SK-N-MC (cell line): ENCODE measurements at places on chromosomes 5 and 9.

DNA sequence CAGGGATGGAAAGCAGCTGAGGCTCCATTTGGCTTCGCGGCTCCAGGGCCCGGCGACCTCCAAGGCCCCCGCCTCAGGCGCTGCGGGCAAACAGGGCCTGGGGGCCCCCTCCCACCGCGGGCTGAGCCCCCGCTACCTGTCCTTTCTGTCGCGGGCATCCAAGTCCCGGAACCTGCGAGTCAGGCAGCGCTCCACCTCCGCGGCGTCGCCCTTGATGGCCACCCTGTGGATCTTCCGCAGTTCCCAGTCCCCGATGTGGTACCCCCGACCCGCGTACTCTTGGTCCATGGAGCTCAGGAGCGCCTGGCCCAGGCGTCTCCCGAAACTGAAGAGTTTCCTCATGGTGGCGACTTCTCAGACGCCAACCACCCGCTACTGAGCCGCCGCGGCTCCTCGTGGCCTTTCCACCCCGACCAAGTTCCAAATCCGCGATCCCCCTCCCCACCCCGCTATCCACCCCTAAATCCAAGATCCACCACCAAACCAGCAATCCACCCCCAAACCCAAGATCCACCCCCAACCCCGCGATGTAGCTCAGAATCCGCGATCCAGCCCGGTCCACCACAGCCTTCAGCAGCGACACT is 86.5 kb upstream of the CCDC180 start:
- DNase-seq, result no peak

GRCh38 chr5:175575301-175575700 is 82.6 kb upstream of the HRH2 start:
- DNase-seq, result no peak

DNA sequence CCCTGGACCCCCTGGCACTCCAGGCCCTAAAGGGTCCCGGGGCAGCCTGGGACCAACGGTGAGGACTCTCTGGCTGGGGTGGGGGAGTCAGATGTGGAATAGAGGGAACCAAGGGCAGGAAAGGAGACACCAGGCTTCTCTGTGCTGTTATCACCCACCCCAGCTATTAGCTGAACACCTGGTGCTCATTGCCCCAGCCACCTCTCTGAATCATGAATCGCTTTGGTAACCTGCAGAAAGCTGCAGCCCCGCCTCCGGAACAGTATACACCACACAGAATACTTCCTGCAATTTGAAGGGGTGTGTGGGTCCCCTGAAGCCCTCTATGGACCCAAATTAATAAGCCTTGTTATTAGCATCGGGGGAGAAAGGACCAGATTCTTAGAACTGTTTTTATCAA is 40.4 kb upstream of the ORM1 start:
- no peak for DNase-seq

DNA sequence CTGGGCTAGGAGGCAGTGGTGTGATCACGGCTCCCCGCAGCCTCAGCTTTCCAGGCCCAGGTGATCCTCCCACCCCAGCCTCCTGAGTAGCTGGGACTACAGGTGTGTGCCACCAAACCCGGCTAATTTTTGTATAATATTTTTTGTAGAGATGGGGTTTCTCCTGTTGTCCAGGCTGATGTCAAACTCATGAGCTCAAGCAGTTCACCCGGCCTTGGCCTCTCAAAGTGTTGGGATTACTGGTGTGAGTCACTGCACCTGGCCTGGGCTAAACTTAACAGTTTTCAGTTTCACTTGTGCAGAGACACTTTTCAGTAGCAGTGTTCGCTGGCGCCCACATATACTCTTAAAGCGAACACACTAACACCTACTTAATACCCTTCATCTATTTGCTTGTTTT is 205.6 kb upstream of the ZNF608 start:
- DNase-seq, result no peak

DNA sequence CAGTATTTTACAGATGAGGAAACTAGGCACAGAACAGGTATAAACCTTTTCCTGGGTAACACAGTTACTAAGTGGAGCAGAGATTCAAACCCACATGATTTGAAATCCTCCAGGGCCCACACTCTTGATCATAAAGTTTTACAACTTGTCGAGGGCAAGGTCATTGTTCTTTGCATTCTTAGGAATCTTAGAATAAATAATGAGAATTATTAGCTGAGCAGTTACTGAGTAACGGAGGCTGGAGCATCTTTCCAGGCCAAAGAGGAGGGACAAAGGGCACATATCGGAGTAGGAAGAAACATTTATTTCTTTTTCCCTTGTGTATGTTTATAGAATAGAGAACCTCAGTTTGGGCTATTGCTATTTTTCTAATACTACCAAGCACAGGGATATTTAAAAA is 27.1 kb upstream of the F2R start:
- DNase-seq, result no peak

- no peak for DNase-seq
Measured at GRCh38 chr9:124812441-124812876, 35.5 kb downstream of the OLFML2A start.

GRCh38 chr5:58248221-58248620 is 211.7 kb downstream of the PLK2 start:
- no peak for DNase-seq

DNA sequence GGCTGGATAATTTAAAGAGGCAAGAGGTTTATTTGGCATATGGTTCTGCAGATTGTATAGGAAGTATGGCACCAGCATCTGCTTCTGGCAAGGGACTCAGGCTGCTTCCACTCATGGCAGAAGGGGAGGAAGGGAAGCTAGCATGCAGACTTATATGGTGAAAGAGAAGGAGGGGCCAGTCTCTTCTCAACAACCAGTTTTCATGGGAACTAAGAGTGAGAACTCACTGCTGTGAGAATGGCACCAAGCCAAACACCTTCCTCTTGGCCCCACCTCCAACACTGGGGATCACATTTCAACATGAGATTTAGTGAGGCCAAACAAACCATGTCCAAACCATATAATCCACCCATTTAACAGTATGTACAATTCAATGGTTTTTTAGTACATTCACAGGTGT is 113.3 kb upstream of the SHB start:
- DNase-seq, result no peak

DNA sequence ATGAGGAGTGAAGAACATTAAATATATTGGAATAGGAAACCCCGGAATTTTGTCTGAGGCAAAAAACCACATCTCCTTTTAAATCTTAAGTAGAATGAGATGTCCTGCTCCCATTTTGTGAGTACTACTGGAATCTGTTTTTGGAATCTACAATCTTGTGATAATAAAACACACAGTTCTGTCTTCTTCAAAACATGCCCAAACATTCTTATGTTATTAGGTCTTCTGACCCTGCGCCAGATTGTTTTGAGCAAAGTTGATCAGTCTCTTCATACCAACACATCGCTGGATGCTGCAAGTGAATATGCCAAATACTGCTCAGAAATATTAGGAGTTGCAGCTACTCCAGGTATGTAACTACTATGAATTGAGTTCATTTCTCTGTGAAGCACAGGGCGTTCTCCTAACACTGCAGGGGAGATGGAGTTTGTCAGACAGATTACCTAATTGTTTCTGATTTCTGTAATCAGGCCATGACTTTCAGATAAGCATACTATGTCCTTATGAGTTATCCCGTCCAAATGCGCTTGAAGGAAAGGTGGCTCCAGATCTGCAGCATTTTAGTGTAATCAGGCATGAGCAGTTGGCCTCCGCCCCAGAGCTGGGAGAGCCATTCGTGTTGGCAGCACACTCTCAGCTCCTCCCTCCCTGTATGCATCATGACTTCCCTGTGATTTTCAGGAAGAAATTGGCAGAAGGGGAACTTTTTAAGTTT is 88.0 kb downstream of the NLN start:
- no peak for DNase-seq

DNA sequence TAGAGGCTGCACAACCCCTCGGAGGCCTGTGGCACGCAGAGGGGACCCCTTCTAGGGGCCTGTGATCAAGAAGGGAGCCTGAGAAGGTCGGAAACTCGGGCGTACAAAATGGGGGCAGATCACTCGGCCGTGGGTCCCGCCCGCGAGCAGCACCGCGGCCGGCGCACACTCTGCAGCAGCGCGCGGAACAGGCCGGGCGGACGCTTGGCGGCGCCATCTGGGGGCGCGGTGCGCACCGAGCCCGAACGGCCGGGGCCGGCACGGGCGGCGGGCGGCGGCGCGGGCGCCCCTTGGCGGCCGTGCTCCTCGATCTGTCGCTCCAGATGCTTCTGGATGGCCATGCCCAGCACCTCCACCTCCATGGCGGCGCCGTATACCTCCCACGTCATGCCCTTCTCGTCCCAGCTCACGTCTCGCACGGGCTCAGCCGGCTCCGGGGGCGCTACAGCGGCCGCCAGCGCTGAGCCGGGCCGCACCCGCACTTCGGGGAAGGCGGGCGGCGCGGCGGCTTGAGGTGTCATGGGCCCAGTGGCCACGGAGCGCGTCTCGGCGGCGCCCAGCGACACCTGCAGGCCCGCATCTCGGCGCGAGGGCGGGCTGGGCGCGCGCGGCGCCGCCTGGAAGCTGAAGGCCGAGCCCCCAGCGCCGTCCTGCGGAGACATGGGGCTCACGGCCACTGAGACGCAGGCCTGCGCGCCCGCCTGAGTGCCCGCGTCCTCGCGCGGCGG is 13.1 kb downstream of the GPRIN1 start:
- no peak for DNase-seq

- no peak for DNase-seq
Measured at GRCh38 chr5:140632366-140633020, 482 bp downstream of the CD14 start.

DNA sequence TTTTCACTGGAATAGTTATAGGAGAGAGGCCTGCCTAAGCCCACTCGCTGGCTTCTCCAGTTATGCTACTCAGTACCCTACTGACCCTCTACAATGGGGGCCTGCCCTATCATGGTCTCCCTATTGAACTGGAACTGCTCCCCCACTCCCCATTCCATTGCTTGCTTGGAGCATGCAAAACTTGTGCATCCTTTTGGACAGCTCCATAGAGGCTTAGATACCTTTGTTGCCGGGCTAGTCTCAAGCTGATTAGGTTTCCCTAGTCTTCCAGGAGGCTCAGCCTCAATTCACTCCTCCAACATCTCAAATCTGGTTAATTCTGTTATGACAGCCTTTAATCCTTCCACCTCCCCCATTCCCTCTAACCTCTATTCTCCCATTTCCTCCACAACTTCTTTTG is 39.9 kb downstream of the KIF24 start:
- DNase-seq, result no peak

DNA sequence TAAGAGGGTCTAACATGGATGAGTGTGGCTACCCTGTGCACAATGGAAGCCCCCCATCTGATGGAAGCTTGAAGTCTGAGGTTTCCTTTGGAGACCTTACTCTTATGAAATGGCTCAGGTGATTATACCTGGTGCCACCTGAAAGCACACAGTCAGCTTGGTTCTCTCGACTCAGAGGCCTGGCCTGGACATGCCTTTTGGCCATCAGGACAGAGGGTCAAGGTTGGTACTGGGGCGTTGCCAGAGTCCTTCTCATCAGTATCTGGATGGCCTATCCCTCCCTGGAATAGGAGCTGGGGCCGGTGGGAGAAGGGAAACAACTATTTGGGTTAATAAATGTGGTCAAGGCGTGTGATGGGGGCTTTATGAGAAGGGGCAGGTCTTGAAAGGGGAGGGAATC is 48.9 kb downstream of the COL27A1 start:
- DNase-seq, result no peak

GRCh38 chr9:76902395-76902794 is 3.5 kb downstream of the PRUNE2 start:
- DNase-seq, result no peak
